ENCODE measurements at places on chromosomes 6 and 20.

DNA sequence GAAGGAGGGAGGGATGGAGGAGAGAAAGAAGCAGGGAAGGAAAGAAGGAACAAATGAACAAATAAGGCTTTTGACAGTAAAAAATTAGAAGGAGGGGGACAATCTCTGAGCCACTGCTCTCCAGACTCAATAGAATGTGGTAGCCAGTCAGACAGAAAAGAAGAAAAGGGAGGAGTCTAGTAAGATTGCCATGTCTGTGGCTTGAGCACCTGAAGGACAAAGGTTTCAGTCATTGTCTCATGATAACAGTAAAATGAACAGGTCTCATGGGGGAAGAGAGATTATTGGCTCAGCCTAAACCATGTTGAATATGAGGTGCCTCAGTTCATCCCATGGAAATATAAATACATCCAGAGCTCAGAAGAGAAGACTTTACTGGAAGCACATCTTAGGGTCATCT lies 14.0 kb upstream of the LOC128125822 start:
- no peak for DNase-seq

- no peak for DNase-seq
Observed at GRCh38 chr6:117075218-117075617, 190.1 kb upstream of the VGLL2 start.

DNA sequence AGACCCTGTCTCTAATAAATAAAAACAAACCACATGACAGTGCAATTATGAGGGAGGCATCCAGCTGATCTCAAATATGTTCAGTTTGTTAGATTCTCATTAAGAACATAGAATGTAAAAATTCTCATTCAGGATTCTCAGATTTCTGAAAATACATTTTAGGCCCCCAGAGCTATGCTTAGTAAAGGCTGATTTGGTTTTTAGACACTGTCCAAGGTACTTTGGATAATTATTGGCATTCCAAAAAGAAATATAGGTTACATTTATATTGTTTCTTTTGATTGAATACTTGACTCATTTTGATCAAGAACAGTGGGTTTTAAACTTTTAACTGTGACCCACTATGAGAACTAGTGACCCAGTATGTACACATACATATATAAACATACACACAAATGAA lies 55.5 kb downstream of the ANKRD6 start:
- no peak for DNase-seq

DNA sequence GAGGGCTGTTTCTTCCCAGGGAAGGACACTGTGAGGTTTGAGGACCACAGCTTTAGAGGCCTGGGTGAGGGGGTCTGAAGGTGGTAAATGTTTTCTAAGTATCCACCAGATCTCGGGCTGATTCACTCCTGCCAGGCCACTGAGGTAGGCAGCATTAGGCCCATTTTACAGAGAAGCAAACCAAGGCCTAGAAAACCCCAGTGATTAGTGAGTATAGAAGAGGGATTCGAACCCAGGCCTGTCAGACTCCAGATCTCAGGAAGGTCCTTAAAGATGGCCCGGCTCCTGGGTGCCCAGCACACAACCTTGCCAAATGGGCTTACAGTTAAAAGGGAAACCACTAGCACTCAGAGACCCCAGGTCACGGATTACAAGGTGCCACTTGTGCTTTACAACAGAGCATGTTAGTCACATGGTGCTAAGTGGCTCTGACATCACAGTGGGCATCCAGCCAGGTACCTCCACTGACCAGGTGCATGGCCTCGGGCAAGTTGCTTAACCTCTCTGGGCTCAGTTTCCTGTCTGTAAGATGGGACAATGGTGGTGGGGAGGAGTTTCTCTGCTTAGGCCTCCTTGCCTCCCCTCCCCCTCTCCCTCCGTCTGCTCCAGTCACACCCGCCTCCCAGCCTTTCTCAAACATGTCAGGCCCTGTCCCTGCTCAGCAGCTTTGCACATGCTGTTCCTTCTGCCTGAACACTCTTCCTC lies 18.8 kb upstream of the SIRPA start:
- no peak for DNase-seq

DNA sequence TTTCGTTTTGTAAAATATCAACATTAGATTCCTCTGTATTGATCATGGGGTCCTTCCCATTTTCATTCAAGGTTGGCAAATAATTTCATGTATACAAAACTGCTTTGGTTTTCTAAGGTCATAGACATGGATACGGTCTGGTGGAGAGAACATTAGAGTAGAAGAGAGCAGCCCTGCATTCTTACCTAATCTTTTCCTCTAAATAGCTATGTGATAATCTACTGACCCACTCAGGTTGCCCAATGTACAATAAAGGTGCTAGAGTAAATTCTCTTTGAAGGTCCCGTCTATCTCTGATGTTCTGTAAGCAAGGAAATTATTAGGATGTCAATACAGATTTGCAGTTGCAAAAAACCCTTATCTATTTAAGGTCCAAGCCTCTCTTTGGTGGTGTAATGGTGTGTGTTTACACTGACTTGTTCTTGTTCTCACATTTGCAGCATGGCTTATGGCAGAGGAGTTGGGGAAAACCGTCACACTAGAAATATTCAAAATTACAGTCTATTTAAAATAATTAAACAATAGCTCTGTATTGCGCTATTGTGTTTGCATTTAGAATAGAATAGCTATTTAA lies 31.2 kb upstream of the NOX3 start:
- DNase-seq, result no peak

GRCh38 chr20:37194621-37195417 lies 15.5 kb upstream of the MROH8 start:
- DNase-seq, result no peak

DNA sequence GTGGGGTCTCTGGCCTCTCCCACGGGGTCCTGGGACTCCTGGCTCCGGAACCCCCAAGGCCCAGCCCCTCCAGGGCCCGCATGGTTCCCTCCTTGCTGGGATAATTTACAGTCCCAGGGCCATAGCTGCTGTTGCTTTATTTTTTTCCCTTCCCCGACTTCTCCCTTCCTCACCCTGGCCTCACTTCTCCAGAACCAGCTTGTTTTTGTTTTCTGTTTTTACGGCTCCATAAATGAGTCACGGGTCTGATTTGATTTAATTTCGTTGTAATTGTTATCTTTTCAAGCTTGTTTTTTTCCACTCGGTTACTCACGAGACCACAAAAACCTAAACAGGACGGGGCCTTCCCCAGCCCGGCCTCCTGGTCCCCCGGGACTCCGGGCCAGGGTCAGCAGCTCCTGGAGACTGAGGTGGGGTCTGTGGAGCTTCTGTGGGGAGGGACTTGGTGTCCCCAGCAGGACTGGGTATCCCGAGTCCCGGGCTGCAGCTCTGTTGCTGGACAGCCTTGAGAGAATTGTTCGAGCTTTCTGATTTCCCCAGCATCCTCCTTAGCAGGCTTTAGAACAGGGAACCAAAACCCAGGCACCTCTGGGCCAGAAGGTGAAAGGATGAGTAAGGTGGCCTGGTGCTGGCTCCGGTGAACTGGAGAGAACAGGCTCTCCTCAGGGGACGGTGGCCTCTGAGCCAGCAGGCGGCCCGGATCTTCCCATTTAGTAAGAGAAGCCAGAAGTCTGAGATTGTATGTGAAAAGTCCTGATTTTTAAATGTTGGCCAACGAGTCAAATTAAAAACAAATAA lies 94.9 kb downstream of the CEBPB start:
- no peak for DNase-seq

GRCh38 chr6:114897536-114897935 lies 554.7 kb upstream of the HS3ST5 start:
- DNase-seq, result no peak

GRCh38 chr20:60137657-60138245 lies 179.5 kb downstream of the CDH26 start:
- no peak for DNase-seq

DNA sequence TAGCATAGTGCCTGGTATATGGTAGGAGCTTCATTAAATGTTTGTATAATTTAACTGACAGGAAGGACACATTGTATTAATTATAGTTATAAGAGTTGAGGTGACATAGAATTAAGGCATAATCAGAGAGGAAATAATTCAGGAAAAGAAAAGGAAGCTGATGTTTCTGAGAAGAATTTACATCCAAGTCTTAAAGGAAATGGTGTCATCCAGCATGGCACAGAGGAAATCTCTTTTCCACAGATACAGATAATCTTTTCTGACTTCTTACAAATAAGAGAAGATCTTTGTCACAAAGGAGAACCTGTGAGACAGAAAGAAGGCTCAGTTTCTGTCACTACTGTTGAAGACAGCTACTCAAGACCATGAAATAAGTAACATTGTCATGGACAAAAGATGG lies 222.5 kb downstream of the GJA1 start:
- DNase-seq, result no peak

DNA sequence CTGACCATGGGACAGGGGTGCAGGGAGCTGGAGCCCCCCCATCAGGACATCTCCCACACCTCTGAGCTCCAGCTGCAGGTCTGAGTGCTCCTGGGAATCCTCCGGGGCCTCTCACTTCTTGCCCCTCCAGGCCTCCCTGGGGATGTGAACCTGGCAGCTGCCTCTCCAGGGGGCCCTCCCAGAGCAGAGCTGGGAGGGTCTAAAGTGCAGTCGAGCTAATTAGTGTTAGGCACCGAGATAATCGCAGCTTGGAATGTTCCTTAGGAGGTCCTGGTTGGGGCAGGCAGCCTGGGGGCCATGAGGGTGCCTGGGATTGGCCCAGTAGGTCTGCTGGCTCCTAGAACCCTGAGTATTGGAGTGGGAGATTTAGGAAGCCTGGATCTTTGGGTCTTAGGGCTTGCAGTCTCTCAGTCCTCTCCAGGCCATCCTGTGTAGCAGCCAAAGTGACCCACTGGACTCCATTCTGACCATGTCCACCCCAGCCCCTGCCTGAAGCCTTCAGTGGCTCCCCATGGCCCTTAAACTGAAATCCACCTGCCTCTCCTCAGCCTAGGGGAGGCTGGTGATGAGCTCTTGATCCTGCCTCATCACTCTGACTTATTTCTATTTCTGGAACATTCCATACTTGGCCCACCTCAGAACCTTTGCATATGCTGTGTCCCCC lies 26.0 kb downstream of the CEBPB start:
- no peak for DNase-seq

GRCh38 chr20:60937585-60937984 lies 314.5 kb upstream of the CDH4 start:
- DNase-seq, result no peak

- DNase-seq, result no peak
Observed at GRCh38 chr6:113149511-113149910, 707.6 kb upstream of the MARCKS start.

DNA sequence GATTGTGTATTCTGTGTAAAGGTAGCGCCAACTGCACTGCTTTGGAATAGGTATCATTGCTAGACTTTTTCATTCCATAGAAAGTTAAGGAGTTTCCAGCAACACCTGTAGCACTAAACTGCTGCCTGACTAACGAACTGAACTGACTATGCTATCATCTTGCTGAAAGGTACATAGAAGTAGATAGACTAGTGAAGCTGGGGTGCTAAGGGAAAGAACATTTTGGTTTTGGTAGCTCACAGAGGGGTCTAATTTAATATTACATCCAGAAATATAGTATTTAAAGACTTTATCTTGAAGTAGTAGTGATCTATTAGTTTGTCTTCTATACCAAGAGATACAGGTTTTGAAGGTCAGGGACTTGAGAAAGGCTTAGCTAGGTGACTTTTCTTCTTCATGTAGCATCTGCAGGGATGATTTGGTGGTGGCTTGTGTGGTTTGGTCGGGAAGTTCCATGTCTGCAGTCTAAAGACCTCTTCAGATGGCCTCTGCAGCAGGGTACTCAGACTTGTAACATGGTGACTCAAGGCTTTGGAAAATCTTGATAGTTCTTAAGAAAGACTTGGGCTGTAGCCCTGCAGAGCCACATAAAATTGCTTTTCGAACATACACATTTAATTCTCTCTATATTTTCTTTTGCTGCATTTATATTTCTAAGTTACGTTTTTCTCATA lies 10.2 kb downstream of the SENP6 start:
- DNase-seq, result no peak

DNA sequence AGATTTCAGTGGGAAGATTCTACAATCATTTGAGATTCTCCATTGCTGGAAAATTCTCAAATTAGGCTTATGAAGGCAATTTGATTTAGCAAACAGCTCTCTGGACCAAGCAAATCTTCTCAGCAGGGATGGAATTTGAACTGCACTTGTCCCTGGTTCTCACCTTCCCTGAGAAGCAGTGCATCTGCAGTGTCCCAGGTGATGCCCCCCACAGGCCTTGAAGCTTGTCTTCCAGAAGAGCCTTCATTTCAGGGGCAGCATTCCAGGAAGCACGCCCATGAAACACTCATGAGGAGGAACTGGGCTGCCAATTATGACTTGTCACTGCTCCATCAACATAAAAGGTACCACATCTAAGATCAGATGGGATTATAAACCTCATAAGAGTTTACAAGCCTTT lies 82.8 kb upstream of the HDAC2 start:
- no peak for DNase-seq

GRCh38 chr6:123415844-123416468 lies 220.8 kb downstream of the TRDN start:
- no peak for DNase-seq
